Metanephros (tissue), 2 donors: ENCODE measurements at places on chromosomes 11 and 22. TPM values are rescaled to one million over a fixed set of nuclear protein-coding genes. Genes with fewer than 3 reads are reported as not detected.

The EPS8L2 gene
- total RNA-seq = 137 TPM

The CARD18 gene
- not detected for total RNA-seq

The GLB1L2 gene
- 9.2 TPM for total RNA-seq

The MRGPRX3 gene
- not detected for total RNA-seq

The CATSPER1 gene
- total RNA-seq = not detected

The VSIG10L2 gene
- total RNA-seq = 0.23 TPM

The KCNJ1 gene
- total RNA-seq = 120 TPM

The OR52E8 gene
- total RNA-seq = not detected

The HTR3A gene
- total RNA-seq = 0.18 TPM

The TMPRSS5 gene
- 1.5 TPM for total RNA-seq

The LZTR1 gene
- total RNA-seq = 78.5 TPM

The SCN4B gene
- 2.0 TPM for total RNA-seq

The PLEKHA7 gene
- total RNA-seq = 38.4 TPM

The CSF2RB gene
- 7.9 TPM for total RNA-seq

The SLC5A1 gene
- total RNA-seq = 0.58 TPM

The TRPC6 gene
- total RNA-seq = 12.7 TPM

The USP2 gene
- total RNA-seq = 14.3 TPM

The ASCC2 gene
- 37.6 TPM for total RNA-seq

The CCND1 gene
- total RNA-seq = 233 TPM

The FBXO3 gene
- total RNA-seq = 55.1 TPM

The YPEL4 gene
- 1.9 TPM for total RNA-seq

The FGF3 gene
- not detected for total RNA-seq

The TMEM191C gene
- 1.5 TPM for total RNA-seq

The ANKK1 gene
- total RNA-seq = 0.47 TPM

The IGLL1 gene
- total RNA-seq = 3.7 TPM

The OR52I1 gene
- not detected for total RNA-seq

The DKK3 gene
- total RNA-seq = 56.3 TPM

The SREBF2 gene
- 57.2 TPM for total RNA-seq

The OR52A5 gene
- not detected for total RNA-seq

The CCDC87 gene
- total RNA-seq = 0.23 TPM

The ACR gene
- total RNA-seq = 0.18 TPM

The PANX3 gene
- not detected for total RNA-seq

The APLP2 gene
- total RNA-seq = 284 TPM

The KCNJ11 gene
- total RNA-seq = 17.0 TPM

The OR52A1 gene
- not detected for total RNA-seq

The C22orf42 gene
- not detected for total RNA-seq

The CCDC188 gene
- 0.35 TPM for total RNA-seq

The PNPLA5 gene
- total RNA-seq = not detected

The MGAT3 gene
- 13.0 TPM for total RNA-seq
